ENCODE measurements at places on chromosomes 7 and 10.

- no peak for DNase-seq
Observed at GRCh38 chr10:112269266-112269665, 13.9 kb upstream of the TECTB start.

DNA sequence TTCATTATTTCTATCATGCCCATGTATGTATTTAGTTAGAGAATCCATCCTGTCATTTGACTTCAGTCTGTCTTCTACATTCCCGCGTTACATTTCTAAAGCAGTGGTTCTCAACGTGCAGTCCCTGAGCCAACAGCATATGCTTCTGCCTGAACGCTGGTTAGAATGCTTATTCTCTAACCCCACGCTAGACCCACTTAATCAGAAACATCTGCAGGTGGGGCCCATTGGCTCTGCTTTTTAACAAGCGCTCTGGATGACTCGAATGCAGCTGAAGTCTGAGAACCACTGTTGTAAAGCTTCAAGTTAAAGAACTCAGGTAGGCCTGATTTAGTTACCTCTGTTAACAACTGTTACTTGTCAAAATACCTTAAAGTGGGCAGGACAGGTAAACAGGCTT lies 38.2 kb downstream of the NEUROD6 start:
- no peak for DNase-seq

DNA sequence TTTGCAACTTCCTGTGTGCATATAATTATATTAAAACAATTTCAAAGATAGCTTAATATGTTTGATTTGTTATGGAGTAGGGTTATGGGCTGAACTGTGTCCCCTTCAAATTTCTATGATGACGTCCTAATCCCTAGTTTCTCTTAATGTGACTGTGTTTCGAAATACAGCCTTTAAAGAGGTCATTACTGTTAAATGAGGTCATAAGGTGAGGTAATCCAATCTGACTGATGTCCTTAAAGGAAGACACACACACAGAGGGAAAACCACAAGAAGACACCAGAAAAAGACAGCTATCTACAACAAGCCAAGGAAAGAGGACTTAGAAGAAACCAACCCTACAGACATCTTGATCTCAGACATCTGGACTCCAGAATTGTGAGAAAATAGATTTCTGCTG lies 407.4 kb downstream of the MAGI2 start:
- no peak for DNase-seq

DNA sequence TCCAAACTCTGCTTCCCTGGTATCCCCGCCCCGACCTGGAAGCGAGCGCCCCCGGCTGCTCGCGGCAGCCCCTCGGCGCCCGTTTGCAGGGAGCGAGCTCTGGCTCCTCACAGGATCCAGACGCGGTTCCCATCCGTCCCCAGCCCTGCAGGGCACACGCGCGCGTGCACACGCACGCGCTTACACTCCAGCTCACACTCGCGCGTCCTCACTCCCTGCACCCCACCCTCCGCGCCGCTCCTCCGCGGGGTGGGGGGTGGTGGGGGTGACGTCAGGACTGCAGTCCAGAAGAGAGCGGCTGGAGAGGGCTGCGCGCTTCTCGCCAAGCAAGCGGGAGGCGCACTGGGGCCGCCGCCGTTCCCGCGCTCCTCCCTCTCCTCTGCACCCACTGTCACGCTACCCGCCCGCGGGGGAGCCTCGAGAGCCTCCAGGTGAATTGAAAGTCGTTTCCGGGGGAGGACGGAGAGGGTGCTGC lies 255.6 kb downstream of the OTUD1 start:
- no peak for DNase-seq

DNA sequence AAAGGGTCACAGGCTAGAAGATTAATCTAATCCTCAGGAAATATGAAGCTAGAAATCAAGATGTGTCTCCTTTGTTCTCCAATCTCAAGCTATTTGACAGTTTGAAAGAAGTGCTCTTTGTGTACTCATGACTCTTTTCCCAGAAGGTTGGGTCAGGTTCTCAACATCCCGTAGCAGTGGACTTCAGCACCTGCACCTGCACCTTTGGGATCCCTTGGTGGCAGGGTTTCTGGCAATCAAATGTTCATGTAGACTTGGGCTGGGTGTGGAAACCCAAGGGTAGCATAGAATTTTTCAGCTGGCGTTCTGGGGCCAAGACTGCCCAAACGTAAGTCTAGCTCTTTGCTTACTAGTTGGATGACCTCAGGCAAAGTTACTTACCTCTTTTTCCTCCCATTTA lies 134.4 kb downstream of the ADRA2A start:
- no peak for DNase-seq

DNA sequence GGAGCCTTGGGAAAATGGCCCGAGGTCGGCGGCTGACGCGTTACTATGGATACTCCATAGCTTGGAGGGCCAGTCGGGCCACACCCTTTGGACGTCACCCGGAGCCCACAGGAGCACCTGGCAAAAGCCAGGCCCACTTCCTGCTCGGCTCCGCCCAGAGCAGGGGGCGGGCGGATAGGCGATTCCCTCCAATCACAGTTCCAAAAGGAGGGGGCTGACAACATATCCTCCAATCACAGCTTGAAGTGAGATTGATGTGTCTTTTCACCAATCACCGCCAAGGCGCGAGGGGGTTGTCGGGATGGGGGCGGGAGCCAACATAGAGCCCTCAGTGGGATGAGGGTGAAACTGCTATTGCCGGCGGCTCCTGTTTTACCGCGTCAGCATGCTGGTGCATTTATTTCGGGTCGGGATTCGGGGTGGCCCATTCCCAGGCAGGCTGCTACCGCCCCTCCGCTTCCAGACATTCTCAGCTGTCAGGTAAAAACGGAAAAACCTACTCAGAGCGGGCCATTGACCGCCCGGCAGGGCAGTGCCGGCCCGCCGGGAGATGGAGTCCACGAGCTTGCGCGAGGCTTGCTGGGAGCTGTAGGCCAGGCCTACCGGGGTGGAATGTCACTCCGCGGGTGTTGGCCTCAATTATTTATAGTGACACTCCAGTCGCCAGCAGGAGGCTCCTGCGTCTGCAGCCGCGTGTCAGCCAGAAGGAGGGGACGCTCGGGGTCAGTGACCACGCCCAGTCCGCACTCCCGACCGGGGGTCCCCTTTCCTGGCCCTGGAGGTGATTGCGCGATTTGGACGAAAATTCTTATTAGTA lies at the start of gene ABCB8:
ABCB8 (plus strand) TSS at position 320 of the 817 bp plus-strand sequence; CDS start at position 386, 66 bp downstream.
- DNase-seq, result peak; percentile 95

- DNase-seq, result no peak
Observed at GRCh38 chr10:13100349-13101294, 659 bp downstream of the OPTN start.

DNA sequence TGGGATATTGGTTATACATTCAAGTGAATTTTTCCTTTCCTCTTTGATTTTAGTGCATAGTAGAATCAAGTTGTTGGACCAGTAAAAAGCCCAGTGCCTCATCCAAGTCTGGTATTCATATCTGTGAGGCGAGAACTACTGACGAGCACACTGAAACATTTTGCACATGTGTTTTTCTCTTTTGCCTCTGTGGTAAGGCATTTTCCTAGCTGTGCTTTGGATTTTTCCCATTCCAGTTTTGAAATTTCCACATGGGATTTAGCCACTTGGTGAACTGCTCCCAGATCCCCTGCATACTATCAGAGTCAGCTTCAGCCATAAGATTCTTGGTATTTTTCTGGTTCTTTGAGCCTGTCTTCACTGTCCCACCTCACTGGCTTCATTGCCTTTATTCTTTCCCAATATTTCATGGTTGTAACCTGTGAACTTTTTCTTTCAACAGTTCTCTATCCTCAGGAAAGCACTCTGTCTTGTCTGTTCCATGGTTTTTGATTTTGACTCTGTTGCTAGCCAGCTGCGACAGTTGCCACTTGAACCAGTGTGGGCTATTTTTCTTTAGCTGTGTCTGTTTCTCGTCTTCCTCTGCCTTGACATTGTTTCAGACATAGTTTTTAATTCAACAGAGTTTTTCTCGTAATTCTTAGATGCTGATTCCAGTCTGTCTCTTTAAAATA lies 239.0 kb downstream of the REEP3 start:
- DNase-seq, result no peak

DNA sequence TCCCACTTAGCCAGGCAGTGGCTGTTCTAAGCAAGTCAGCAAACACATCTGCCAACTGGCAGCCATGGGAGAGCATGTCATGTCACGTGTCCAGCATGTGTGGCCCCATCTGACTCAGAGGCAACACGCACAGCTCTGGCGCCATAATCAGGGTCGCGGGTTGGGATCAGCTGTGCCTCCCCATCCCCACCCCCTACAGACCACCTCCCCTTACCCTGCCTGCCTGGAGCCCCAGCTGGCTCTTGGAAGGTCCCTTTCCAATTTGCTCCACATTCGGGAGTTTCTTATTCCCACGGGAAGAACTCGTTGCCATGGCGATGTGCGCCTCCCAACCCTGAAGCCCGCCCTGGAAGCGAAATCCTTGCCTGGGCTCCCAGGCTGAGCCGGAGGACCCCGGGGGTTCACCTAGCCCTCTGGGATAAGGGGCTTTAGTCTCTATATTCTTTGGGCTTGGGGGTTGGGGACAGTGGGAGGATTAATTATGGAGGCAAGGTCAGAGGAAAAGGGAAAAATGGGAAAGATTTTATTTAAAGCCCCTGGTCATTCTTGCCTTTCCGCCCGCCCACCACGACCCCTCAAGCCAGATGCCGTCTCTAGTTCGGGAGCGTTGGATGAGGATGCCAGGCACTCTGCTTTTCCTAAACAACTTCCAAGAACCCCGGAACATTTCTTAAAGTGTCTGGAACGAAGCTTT lies 283.7 kb downstream of the ZEB1 start:
- no peak for DNase-seq

DNA sequence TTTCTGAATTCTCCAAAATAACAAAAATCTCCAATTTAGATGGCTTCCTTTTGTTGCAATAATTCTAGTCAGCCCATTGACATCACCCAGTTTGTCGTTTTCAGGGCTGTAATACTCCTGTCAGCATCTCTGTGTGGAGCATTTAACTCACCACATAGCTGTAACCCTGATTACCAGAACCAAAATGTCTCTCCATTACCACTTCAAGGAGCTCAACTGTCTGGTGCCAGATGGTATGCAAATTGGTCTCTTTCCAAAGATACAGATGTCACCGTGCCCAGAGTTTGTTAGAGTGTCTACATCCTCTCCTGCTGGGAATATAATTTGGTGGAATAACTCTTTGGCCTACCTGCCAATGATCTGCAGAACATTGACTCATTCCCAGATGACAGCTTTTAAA lies 350.3 kb upstream of the POT1 start:
- no peak for DNase-seq

- DNase-seq, result no peak
Observed at GRCh38 chr7:42618651-42619360, 293.1 kb downstream of the C7orf25 start.

- DNase-seq, result no peak
Observed at GRCh38 chr10:6958254-6958653, 378.2 kb upstream of the PRKCQ start.

- DNase-seq, result no peak
Observed at GRCh38 chr7:129115676-129116075, 28.8 kb upstream of the TSPAN33 start.

DNA sequence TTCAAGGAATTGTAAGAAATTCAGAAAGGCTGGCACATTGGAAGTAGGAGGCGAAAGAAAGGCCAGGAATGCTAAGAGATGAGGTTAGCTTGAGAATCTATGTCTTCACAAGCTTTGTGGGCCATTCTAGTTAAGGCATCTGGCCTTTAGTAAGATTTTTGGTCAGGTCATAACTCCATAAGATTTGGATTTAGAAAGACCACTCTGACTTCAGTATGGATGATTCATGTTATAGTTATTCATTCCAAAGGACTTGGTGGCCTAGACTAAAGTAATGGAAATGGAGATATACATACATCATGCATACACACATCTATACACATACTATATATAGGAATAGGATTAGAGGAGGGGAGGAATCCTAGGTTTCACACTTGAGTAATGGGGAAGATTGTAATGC lies 77.5 kb downstream of the SEPTIN7 start:
- no peak for DNase-seq

DNA sequence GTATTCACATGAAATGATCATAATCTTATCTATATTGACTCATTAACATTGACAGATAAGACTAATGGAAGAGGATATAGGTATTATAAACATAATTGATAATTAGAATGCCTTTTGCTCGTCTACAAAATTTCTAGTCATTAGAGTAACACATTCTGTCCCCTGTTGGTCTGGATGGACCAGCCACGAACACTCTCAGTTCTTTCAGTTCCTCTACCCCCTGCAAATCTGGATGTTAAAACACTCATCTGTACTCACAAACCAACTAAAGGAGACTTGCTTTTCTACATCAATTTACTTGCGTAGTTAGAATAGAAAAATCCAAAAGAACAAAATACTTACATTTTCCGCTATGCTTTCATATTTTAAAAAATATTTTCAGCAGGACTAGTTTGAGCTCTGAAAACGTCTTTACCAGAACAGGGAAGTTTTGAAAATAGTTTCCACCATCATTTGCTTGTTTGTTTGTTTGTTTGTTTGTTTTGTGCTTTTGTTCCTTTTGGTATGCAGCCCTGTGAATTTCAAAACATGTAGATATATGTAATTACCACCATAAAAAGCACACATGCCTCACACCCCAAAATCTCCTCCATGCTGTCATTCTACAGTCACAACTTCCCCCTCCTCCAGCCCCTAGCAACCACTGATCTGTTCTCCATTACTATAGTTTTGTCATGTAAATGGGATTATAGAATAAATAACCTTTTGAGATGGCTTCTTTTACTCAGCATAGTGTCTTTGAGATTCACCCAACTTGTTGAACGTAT lies 103.8 kb downstream of the FZD1 start:
- no peak for DNase-seq

- no peak for DNase-seq
Observed at GRCh38 chr10:77669892-77670291, 32.3 kb upstream of the KCNMA1 start.

- DNase-seq, result no peak
Observed at GRCh38 chr7:116307253-116307652, 96.9 kb downstream of the TES start.

DNA sequence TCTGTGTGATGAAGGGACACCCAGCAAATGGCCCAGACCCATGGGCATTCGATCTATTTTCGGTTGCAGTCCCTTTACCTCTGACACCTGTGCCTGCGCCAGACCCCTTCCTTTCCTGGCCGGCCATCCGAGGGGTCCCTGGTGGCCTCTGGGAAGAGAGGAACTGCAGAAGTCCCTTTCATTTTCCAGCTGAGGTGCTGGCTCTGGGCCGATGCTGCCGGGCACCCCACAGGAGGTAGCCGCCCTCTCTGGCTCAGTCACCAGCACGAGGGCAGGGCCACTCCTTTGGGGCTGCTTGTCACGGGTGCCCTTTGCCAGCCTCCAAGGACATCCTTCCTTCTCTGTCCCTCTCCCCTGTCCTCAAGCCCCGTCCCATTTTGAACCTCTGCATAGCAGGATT lies 4.2 kb upstream of the ELN start:
- DNase-seq, result no peak

- DNase-seq, result no peak
Observed at GRCh38 chr10:106571192-106571946, 593.1 kb downstream of the SORCS1 start.

GRCh38 chr10:3131098-3131497 lies 41.5 kb downstream of the PITRM1 start:
- DNase-seq, result no peak

DNA sequence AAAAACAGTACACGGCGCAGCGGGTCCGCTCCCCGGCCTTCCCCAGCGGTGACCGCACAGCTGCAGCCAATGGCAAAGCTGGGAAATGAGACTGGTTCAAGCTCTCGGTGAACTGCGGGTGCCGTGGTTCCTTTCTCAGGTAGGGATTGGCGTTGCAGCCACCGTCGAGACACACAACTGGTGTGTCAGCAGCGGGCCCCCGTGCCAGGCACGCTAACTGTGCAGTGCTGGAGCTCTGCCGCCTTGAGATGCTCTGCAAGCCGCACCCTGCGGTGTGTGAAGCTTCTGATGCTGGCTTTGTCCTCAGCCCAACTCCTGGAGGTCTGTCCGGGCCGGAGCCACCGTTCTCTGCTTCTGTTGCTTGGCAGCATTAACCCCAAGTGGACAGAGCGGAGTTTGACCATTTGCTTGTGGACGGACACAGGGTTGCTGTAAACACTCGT lies 20.6 kb upstream of the NKX6-2 start:
- DNase-seq, result no peak

Measured in stimulated activated CD8-positive, alpha-beta memory T cell treated with anti-CD3 and anti-CD28 coated beads, Interleukin-7, amount 100 ng/mL, for 1 hour (primary cell).